ENCODE measurements at places on chromosomes 5 and 9. TPM values are rescaled to one million over a fixed set of nuclear protein-coding genes. Genes with fewer than 3 reads are reported as not detected.

MYOZ3 gene
- 2.7 TPM for total RNA-seq

ENTREP1 gene
- not detected for total RNA-seq

FUT7 gene
- not detected for total RNA-seq

EPB41L4B gene
- not detected for total RNA-seq

SV2C gene
- 4.1 TPM for total RNA-seq

DNA sequence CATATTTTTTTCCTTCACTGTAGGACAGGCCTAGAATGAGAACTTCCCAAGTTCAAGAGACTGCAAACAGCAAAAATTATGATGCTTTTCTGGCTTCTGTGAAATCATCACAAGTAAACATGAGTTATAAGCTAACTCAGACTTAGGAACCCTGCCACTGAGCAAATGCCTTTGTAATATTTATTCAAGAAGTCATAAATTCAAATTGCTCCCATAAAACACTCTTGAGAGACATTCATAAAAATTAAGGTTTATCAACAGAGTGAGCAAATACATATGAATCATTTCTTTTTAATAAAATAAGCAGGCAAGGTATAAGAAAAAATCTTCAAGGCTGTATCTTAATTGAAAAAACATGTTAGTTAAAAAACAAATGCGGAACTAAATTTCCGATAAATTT lies 124.2 kb downstream of the GNA14 start:
- DNase-seq: no peak

DNA sequence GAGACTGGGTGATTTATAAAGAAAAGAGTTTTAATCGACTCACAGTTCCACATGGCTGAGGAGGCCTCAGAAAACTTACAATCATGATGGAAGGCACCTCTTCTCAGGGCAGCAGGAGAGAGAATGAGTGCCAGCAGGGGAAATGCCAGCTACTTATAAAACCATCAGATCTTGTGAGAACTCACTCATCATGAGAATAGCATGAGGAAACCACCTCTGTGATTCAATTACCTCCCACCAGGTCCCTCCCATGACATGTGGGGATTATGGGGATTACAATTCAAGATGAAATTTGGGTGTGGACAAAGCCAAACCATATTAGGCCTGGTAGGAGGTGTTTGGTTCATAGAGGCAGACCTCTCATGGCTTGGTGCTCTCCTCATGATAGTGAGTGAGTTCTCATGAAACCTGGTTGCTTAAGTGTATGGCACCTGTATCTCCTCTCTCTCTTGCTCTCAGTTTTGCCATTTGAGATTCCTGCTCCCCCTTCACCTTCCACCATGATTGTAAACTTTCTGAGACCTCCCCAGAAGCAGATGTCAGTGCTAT lies 39.8 kb downstream of the GAPT start:
- DNase-seq: no peak

DNA sequence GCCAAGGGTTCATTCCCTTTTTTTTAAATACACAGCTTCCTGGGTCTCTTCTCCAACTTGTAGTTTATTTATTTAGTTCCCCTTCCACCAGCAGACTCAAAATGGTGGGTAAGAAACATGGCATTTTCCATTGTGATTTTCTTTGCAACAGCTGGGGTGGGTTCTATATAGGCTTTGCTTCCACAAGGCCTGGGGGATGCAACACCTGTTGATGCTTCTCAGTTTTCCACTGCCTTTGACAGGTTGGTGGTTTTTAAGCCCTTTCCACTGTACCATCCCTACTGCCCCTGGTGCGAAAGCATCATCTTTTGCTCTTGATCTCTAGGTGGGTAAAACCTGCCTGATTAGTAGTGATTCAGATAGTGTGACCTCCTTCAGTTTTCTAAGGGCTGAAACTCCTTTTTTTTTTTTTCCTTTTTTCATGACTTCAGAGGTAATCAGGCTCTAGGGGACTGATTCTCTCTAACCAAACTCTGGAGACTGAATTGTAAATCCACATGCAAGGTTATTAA lies 8.5 kb downstream of the KDM3B start:
- no peak for DNase-seq

DNA sequence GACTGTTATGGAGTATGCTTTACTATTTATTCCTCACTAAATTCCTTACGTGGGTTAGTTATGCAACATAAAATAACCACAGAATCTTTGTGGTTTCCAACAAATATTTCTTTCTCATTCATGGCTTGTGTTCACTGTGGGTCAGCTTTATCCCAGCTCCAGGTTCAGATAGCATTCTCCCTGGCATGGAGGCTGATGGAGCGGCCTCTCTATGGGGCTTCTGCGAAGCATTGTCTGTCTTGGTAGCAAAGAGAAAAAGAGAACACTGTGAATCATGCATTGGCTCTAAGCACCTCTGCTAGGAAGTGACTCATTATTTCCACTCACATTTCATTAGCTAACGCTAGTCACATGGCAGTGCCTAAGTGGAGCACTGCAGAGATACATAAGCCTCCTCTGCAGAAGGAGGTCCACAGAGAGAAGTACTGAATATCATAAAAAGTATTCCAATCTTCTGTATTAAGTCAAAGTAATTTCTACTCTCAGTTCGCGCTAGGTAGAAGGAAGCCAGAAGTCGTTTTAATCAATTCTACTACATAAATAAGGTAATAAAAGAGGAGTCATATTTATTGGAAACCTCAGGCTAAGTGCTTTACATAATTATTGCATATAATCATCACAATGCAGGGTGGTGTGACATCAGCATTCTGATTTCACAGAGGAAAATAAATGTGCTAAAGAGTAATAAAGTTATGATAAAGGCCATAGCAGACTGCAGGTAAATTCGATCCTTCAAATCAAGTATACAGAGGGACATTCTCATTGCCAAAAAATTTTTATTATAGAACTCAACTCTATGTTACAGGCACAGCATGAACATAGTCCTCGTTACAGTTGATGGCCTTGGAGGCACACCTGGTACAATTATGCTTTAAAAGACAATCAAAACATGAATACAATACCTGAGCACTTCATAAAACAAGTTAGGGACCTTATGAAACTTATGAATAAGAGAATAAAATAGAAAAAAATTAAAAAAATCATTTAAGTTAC lies 531.1 kb downstream of the CETN3 start:
- peak; percentile 80 for DNase-seq

DNA sequence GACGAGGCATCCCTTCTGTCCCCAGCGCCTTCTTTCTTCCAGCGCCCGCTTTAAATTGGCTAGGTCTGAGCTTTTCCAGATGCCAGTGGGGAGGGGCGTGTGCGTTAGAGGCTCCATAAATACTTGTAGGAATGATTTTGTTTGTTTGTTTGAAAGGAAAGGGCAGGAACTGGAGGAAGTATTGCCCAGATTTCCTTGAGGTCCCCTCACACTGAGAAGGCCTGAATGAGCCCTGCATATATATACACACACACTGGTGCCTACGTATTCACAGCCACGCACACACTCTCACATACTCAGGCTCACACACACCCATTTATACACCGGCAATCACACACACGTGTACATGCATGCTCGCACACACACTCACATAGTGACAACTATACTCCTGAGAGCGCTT lies 1.0 kb upstream of the SLIT3 start:
- DNase-seq: no peak

DNA sequence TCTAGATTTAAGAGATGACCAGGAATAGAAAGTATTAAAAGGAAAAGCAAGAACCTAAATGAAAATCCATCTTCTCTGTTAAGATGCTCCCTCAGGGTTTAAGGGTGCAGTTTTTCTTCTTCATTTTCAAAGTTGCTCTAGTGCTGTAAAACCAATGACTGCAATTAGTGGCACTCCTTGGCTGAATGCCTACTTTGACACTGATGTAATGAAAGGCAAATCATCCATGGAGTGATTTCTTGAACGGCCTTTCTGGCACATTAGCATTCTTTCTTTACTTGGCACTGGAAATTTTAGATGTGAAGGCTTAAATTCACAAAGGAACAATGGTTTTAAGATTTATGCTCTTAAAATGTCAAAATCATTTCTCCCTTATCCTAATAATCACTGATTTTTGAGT lies 19.3 kb upstream of the ISCA1 start:
- DNase-seq: peak; percentile 48

GRCh38 chr5:66713998-66714397 lies 117.8 kb downstream of the MAST4 start:
- DNase-seq: no peak

DNA sequence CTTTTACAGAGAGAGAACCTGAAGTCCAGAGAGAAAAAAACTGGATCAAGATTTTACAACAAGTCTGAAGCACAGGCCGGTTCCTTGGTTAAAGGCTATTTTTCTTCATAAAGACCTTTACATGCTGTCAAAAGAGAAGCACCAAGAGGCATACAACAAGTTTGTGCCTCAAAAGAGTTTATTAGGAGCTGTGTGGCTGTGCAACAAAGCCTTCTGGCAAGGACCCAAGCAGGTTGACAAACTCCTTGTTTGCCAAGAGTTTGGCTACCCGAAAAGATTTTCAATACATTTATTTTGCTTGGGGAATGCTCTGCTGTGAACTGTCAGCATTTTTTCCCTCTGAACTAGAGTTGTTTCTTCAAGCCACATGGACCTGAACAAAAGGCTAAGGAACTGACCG lies 202.9 kb upstream of the RAD23B start:
- no peak for DNase-seq

- DNase-seq: no peak
Observed at GRCh38 chr9:17090041-17090440, 44.8 kb upstream of the CNTLN start.

DNA sequence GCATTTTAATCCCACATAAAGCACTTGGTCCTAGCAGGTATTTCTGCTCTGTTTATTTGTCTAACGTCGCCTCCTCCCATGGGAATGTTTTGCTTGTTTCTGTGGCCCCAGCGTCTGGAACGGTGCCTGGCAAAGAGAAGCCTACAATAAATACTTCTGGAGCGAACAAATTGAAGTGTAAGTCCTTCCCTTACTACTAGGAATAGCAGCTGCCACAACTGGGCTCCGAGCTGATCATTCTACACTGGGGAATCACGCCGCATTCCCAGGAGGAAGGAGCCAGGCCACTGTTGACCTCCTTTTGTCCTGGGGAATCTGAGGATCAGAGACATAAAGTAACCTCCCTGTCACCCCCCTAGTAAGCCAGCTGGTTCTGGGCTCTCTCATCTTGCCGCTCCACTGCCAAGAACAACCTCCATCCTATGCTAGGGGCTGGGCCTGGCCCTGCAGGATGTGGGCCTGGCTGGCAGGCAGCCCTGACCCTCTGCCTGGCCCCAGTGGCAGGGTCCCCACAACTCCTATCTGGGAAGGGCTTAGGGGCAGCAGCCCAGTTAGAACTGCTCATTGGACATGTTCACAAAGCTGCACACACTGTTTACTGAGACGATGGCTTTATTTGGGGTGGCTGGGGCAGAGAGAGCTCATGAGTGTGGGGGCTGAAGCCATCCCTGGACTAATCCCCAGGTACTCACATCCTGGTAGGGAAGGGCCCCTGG lies 82.8 kb downstream of the GTF3C4 start:
- DNase-seq: no peak

GRCh38 chr5:76292620-76293322 lies 110.3 kb upstream of the IQGAP2 start:
- no peak for DNase-seq

GRCh38 chr5:172909931-172910502 lies 49.2 kb upstream of the RPL26L1 start:
- DNase-seq: no peak

DNA sequence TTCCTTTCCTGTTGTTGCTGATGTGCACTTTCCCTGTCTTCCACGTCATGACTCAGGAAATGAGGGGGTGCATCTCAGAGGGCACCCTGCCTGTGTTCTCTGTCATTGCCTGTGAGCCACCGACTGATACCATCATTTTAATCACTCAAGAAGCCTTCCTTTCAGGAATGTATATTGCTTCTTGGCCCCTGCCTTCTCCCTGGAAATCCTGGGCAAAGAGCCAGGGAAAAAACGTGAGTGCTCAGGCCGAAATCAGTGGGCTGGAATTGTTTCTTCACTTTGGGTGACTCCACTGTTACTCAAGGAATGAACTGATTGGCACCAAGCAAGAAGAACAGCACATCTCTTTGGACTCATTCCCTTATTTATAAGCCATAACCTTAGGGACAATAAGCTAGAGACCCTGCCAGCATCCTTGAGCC lies 126.1 kb downstream of the SNX18 start:
- DNase-seq: peak; percentile 88

DNA sequence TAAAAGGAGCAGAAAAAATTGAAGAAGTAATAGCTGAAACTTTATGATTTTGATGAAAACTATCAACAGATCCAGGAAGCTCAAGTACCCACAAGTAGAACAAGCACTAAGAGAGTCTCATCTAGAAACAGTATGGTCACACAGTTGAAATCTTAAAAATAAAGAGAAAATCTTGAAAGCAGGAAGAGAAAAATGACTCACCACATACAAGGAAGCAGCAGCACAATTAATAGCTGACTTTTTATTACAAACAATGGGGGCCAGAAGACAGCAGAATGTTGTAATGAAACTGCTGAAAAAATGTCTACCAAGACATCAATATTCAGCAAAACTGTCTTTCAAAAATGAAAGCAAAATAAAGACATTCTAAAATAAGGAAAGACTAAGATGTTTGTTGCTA lies 1108.3 kb upstream of the DMAC1 start:
- DNase-seq: peak; percentile 0

- DNase-seq: no peak
Observed at GRCh38 chr5:37198061-37198460, 51.1 kb downstream of the CPLANE1 start.

GRCh38 chr5:158751961-158752655 lies 347.6 kb downstream of the EBF1 start:
- DNase-seq: no peak

Measured in A673 (cell line).